ENCODE measurements at places on chromosomes 4 and X.

DNA sequence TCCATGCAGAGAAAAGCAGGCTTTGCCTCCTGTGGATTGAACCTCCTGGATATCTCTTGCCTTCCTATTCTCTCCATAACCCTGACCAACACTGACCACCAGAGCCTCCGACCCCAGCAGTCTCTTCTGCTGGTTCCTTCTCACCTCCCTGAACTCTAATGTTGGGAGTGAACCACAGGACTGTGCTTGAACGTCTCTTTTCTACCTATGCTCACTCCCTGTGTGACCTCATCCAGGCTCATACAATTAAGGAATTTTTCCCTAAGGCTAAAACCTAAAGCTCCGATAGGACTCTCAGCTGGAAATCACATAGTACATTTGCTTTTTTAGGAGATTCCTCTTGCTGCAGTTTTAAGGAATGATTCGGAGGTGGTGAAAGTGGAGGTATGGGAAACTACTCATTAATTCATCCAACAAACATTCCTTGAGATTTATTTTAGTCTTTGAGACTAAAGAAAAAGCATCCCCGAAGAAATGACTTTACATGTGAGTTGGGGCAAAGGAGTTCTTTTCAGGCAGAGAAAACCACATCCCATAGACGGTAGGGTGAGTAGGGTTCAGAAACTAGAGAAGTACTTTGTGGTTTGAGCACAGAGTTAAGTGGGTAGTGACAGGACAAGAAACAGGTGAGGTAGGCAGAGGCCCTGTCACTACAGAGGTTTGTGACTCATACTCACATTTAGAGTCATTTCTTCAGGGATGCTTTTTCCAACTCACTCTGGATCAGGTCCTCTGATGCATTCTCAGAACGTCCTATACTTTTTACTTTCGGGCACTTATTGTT, 30.8 kb downstream of the NDNF start:
- no peak for DNase-seq

GRCh38 chr4:139666735-139667281, 1.2 kb downstream of the MGST2 start:
- DNase-seq = no peak

- DNase-seq = no peak
These were observed 201.4 kb downstream of the CCSER1 start for GRCh38 chr4:90328558-90328957.

DNA sequence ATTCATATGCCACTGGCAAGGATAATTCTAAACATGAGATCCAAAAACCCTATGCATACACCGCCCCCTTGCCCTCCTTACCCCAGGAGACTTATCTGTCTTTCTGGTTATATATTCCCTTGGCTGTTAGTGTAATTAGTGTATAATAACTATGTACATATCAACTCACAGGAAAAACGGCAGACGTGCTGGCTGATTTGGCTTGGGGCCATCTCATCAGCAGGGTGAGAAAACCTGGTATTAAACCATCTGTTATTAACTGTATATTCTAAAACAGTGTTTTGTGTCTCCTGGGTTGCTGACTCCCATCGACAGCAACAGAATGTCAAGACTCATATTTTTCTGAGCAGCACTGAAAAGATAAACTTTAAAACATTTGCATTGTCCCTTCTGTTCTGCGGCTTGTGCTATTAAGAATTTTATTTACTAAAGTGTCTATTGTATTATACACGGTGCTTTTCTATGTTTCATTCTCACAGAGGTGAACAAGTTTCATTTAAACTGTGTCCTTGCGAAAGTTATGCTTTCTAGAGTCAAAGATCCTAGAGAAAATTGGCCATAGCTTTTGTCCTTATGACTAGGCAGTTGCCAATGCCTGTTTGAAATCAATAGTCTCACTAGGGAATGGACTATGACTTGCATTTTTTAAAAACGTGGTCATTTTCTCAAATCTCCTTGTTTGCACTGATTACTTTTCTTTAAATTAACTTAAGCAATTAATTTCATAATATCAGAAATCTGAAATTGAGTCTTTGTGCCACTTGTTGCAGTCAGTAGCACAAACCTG, 211.5 kb upstream of the MID1 start:
- DNase-seq = no peak

GRCh38 chrX:136250191-136251040, 784 bp downstream of the MAP7D3 start:
- DNase-seq = peak; percentile 68

DNA sequence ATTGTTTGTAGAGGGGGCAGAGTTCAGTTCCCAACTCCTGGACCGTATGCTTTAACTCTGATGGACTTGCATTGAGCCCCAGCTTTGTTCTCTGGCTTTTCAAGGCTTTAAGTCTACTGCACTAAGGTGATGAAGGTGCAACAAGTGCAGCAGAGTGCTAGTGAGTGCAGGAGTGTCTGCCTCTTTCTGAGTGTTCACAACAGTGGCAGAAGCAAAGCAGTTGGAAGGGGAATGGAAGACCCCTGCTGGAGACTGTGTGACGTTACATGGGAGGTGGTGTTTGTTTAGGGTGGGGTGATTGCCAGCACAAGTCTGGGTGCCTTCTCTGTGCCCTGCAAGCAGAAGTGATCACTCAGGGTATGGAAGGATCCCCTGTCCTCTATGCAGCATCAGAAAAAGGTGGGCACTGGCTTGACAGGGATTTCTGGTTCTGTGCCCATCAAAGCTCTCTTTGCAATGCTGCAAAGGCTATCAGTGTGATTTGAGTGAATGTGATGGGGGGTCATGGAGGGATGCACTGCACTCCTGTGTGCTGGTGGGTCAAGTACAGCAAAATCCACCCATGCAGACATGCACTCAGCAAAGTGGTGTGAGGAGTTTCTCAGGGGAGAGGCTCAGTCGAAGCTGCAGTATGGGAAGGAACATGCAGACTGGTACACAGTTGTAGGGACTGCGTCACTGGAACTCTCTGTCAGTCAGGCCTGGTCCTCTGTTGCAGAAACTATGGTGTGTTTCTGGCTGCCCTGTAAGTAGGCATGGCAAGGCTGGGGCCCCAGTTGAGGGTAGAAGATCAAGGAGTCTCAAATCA, 70.9 kb upstream of the UGT2B7 start:
- DNase-seq = no peak

DNA sequence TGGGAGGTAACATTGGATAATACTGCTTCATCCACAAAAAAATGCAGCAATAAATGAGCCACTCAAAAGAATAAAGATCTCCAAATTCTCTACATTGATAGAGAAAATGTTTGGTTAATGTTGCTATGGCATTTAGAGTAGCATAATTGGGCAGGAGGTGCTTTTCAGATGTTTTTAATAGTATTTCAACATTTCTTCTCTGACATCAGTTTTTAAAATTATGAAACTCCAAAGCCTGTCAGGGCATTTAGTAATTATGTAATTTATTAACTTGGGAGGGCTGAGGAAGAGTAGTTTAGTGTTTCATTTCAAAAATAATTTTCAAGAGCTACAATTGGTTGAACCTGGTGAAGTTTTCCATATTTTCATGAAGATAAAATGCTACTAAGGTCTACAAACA, 211.3 kb upstream of the INTU start:
- DNase-seq = no peak

GRCh38 chrX:155056471-155056870, 14.5 kb downstream of the CMC4 start:
- no peak for DNase-seq

- no peak for DNase-seq
These were observed 46.3 kb downstream of the STARD8 start for GRCh38 chrX:68693481-68694434.

GRCh38 chrX:36407836-36408235, 488.3 kb downstream of the CFAP47 start:
- no peak for DNase-seq

DNA sequence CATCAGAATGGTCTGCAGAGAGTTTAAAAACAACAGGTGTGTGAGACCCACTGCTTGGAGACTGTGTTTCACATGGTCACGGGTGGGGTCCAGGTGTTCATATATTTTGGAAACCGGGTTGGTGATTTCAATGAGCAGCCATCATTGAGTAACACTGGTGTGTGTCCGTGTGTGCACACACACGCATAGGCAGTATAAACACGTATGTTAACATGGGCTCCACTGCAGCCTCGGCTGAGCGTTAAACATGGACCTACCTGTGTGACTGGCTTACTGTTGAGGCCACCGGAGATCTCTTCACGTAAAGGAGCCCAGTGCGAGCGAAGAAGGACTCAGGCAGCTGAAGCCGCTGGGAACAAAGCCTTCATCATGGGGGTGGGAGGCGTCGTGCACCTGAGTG, 56.9 kb upstream of the TLR3 start:
- DNase-seq = no peak
